ENCODE measurements at places on chromosomes 6 and 20. TPM values are rescaled to one million over a fixed set of nuclear protein-coding genes. Genes with fewer than 3 reads are reported as not detected.

DNA sequence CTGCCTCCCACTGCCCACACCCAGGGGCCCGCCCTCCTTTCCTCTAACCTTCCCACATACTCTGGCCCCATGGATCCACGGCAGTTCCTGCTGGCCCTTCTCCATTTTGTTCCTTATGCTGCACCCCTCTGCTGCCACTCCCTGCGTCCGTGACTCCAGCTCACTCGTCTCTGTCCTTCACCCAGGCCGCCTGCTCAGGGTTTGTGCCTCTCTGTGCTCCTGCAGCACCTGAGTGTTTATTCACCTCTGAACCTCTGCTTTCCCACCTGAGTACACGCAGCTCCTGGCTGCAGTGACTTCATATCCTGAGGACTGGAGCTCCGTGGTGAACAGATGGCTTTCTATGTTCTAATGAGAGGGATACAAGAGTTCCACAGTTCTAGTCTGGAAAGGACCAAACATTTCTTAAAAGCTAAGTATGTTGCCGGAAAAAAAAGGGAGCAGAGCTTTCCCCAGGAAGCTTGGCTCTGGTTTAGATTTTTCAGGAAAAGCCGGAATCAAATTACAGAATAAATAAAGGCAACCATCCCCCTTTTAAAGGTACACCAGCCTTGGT lies 1.5 kb upstream of the GNRH2 start:
- H3K4me3 ChIP-seq: peak overlapping the region; percentile 43
- no peak for DNase-seq
- no peaks in the 10 kb centered on the region for H3K27me3 ChIP-seq

GRCh38 chr6:45351667-45352066 lies 23.5 kb downstream of the RUNX2 start:
- no peaks in the 10 kb centered on the region for H3K4me1 ChIP-seq
- no peak overlapping the region for H3K4me3 ChIP-seq
- no peak for DNase-seq
- no peaks in the 10 kb centered on the region for H3K27me3 ChIP-seq
- no peak overlapping the region for H3K27ac ChIP-seq

DDX43 gene
- 5.0 TPM for total RNA-seq

GRCh38 chr6:100257793-100258395 lies 206.8 kb downstream of the SIM1 start:
- no peak for DNase-seq
- H3K36me3 ChIP-seq: no peaks in the 10 kb centered on the region
- no peaks in the 10 kb centered on the region for H3K4me1 ChIP-seq
- H3K27me3 ChIP-seq: no peaks in the 10 kb centered on the region

DNA sequence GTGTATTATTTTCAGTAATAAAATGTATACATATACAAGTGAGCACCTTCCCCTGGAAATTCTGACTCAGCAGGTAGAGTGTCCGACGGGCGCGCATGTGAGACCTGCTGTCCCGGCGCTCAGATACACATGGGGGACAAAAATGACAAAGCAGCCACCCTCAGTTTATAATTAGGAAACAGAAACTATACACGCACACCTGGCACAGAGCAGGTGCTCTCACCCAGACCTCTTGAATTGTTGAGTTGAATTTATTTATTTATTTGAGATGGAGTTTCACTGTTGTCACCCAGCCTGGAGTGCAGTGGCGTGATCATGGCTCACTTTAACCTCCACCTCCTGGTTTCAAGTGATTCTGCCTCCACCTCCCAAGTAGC lies 180.4 kb downstream of the ZDHHC14 start:
- no peaks in the 10 kb centered on the region for H3K4me1 ChIP-seq
- DNase-seq: no peak
- no peaks in the 10 kb centered on the region for H3K27me3 ChIP-seq
- H3K36me3 ChIP-seq: no peaks in the 10 kb centered on the region
- no peak overlapping the region for H3K4me3 ChIP-seq

KATNA1 gene
- 24.9 TPM for total RNA-seq
